ENCODE measurements at places on chromosomes 12 and 14.

GRCh38 chr14:100736269-100737180, 9.8 kb downstream of the DLK1 start:
- peak; percentile 12 for DNase-seq
- H3K4me3 ChIP-seq, result no peak overlapping the region
- H3K27ac ChIP-seq, result no peak overlapping the region
- H3K36me3 ChIP-seq, result no peaks in the 10 kb centered on the region
- H3K27me3 ChIP-seq, result no peaks in the 10 kb centered on the region
- H3K4me1 ChIP-seq, result peaks cover 6% of the 10 kb centered on the region

DNA sequence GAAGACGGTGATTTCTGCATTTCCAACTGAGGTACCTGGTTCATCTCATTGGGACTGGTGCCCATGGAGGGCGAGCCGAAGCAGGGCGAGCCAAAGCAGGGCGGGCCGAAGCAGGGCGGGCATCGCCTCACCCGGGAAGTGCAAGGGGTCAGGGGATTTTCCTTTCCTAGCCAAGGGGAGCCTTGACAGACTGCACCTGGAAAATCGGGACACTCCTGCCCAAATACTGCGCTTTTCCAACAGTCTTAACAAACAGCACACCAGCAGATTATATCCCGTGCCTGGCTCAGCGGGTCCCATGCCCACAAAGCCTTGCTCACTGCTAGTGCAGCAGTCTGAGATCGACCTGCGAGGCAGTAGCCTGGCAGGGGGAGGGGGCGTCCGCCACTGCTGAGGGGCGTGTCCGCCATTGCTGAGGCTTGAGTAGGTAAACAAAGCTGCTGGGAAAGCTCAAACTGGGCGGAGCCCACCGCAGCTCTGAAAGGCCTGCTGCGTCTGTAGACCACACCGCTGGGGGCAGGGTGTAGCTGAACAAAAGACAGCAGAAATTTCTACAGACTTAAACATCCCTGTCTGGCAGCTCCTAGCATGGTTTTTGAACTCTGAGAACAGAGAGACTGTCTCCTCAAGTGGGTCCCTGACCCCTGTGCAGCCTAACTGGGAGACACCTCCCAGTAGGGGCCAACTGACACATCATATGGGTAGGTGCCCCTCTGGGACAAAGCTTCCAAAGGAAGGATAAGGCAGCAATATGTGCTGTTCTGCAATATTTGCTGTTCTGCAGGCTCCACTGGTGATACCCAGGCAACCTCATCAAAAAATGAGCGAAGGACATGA, 77.2 kb downstream of the BAZ1A start:
- no peak overlapping the region for H3K27ac ChIP-seq
- H3K4me3 ChIP-seq, result no peak overlapping the region
- H3K4me1 ChIP-seq, result no peaks in the 10 kb centered on the region
- no peaks in the 10 kb centered on the region for H3K27me3 ChIP-seq
- no peaks in the 10 kb centered on the region for H3K36me3 ChIP-seq

DNA sequence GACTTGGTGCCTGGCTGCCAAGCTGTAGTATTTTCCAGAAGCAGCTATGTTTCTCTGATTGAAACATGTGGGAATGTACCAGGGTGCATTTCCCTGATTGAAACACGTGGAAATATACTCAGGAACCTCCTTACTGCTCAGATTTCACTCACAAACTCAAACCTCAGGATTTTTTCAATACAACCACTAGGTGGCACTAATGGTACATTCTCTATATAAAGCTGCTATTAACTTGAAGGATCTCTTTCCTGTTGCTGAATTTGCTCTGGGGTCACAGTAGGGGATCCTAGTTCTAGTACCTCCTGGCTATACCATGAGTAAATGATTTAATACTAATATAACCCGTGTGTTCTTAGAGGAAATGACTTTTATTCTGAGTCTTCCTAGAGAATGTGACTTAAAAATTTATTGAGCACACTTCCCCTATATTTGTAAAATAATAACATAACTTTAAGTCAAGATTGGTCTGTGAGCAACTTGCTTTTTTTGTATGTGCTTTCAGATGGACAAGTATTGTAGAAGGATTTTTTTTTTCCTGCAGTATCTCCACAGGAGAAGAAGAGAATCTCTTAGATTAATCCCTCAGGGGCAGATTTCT, 173.8 kb upstream of the MIS18BP1 start:
- no peak overlapping the region for H3K27ac ChIP-seq
- H3K4me3 ChIP-seq, result no peak overlapping the region
- no peaks in the 10 kb centered on the region for H3K4me1 ChIP-seq

DNA sequence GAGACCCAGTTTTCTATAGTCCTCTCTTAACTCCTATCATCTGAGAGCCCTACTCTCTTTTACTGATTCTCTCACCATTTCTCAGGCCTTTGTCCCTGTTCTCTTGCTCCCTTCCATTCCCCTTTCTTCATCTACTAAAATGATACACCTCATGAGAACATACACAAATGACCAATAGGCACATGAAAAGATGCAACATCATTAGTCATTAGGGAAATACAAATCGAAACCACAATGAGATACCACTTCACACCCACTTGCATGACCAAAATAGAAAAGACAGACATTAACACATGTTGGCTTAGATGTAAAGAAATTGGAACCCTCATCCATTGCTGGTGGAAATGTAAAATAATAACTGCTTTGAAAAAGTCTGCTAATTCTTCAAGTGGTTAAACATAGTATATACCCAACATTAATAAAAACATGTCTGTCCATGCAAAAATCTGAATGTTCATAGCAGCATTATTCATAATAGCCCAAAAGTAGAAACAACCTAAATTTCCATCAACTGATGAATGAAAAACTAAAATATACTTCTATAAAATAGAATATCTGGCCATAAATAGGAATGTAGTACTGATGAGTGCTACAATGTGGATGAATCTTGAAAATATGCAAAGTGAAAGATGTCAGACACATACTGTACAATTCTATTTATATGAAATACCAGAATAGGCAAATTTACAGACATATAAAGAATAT, 66.0 kb downstream of the DENND5B start:
- H3K36me3 ChIP-seq, result no peaks in the 10 kb centered on the region
- peaks cover 9% of the 10 kb centered on the region for H3K4me1 ChIP-seq
- H3K27ac ChIP-seq, result no peak overlapping the region
- H3K27me3 ChIP-seq, result no peaks in the 10 kb centered on the region

All from ovary (tissue), 10 donors.